Esophagus squamous epithelium (tissue), 5 donors: ENCODE measurements at places on chromosomes 3 and 15. TPM values are rescaled to one million over a fixed set of nuclear protein-coding genes. Genes with fewer than 3 reads are reported as not detected.

- no peak for DNase-seq
- no peak overlapping the region for H3K27ac ChIP-seq
- peaks cover 44% of the 10 kb centered on the region for H3K4me1 ChIP-seq
- H3K27me3 ChIP-seq = no peaks in the 10 kb centered on the region
- no peak overlapping the region for H3K4me3 ChIP-seq
- H3K36me3 ChIP-seq = no peaks in the 10 kb centered on the region
These were observed 9.0 kb upstream of the ANXA2 start for GRCh38 chr15:60406513-60407414.

DNA sequence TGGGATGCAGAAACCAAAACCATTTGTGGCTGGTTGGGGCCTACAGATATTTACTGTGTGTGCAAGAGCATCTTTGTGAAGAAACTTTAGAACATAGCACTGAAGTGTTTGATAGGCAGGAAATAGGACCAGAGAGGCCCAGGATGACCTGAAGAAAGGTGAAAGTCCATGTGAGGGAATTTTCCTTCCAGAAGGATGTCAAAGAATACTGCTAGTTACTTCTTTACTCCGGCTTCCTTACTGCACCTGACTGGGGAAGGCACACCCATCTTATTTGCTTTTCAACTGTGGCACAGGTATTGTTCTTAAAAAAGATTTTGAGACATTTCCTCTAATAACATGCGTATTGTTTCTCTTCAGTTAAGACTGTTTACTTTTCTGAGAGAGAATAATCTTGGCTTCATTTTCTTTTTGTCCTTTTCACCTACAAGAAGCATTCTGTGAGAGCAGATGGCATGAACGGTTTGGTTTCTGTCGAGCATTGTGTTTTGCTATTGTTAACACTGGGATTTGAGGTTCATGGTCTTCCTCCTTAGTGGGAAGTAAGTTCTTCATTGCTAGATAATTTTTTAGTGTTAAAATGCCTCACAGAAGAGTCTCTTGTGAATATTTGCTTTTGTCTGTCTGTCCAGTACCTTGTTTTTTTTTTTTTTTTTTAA, 71.5 kb downstream of the SLCO3A1 start:
- H3K4me3 ChIP-seq = no peak overlapping the region
- H3K4me1 ChIP-seq = peaks cover 19% of the 10 kb centered on the region
- H3K27ac ChIP-seq = no peak overlapping the region
- no peaks in the 10 kb centered on the region for H3K36me3 ChIP-seq
- H3K27me3 ChIP-seq = no peaks in the 10 kb centered on the region

DNA sequence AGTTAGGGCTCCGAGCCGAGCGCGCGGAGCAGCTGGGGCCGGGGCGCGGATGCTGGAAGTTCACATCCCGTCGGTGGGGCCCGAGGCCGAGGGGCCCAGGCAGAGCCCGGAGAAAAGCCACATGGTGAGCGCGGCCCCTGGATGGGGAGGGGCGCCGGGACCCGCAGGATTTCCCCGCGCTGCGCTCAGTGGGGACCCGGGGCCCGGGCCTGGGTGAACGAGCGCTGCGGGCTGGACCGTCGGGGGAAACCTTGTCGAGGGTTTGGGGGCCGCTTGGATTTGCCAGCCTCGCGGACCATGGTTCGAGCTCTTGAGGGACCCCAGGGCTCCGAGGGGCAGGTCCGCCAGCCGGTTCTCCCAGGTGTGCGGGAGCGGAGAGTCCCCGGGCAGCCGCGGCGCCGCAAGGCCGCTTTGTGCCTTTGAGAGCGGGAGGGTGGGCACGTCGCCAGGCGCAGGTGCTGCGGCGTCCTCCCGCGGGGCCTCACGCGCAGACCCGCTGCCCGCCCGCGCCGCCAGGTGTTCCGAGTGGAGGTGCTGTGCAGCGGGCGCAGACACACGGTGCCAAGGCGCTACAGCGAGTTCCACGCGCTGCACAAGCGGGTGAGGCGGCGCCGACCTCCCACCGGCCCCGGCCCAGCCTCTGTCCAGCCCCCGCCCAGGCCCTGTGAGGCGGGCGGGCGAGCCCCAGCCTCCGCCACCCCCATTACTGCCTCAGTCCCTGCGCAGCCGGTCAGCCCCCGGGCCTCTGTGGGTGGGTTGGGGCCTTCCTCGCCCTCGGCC, at the start of gene SNX22:
Gene SNX22 (plus strand): TSS at position 5 of the 780 bp plus-strand sequence. CDS start 45 bp downstream, at position 50.
- peaks cover 39% of the 10 kb centered on the region for H3K4me1 ChIP-seq
- H3K27me3 ChIP-seq = no peaks in the 10 kb centered on the region
- peaks cover 30% of the 10 kb centered on the region for H3K36me3 ChIP-seq
- H3K4me3 ChIP-seq = peak within 1 kb of the TSS; percentile 52
- no peak for DNase-seq

DNA sequence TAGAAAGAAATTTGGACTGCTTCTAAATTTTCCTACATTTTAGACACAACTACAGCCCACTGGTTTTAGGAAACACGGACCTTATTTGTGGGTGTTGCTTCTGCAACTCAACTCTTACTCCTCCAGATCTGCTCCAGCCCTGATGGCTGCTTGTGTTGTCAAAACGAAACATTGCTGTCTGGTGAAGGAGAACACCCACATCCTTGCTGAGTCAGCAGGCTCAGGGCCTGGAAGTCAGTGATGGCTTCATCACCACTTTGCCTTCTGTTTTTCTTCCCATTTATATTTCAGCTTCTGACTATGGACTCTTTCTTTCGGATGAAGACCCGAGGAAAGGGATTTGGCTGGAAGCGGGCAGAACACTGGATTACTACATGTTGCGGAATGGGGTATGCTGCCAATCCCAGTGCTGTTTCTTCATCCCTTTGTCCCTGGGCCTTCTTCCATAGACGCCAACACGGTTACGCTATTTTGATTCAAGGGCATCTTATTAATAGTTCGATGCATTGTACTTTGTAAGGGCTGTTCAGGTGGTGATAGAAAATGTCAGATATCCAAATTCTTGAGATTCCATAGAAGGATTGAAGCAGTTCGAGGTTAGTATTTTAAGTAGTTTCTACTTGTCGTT, 392.6 kb upstream of the TPM1 start:
- no peak overlapping the region for H3K27ac ChIP-seq
- no peak for DNase-seq
- H3K27me3 ChIP-seq = no peaks in the 10 kb centered on the region
- H3K36me3 ChIP-seq = peaks cover 17% of the 10 kb centered on the region
- H3K4me3 ChIP-seq = no peak overlapping the region
- H3K4me1 ChIP-seq = no peaks in the 10 kb centered on the region

- no peak overlapping the region for H3K27ac ChIP-seq
- H3K27me3 ChIP-seq = no peaks in the 10 kb centered on the region
- no peaks in the 10 kb centered on the region for H3K4me1 ChIP-seq
These were observed 25.5 kb downstream of the SIN3A start for GRCh38 chr15:75425966-75426500.

DNA sequence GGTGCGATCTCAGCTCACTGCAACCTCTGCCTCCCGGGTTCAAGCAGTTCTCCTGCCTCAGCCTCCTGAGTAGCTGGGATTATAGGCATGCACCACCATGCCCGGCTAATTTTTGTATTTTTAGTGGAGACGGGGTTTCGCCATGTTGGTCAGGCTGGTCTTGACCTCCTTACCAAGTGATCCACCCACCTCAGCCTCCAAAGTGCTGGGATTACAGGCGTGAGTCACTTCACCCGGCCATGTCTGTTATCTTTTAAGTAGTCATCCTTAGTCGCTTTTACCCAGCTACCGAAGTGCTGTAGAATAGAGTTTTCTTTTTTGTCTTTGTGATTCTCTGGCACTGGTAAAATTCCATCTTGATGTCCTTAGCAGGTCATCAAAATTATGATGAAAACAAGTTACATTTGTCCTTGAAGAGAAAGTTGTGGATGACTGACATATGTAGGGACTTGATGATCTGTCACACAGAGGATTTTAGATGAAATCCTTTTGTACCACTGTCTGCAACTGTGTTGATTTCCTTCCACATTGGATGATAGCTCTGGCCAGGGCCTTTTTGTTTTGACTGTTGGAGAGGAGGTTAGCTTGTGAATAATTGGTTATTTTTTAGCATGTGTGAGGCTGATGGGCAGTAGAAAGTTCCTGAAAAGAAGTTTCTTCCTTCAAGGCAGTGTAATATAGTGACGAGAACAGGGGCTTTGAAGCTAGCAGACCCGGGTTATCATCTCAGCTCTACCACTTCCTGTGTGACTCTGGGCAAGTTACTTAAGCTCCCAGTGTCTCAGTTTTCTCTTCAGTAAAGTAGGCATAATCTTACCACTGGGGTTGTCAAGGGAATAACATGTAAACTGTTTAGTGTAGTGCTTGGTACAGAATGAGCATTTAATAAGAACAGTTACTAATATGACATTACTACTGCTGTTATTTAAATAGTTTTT, 18.8 kb downstream of the ATG7 start:
- peak overlapping the region; percentile 85 for H3K27ac ChIP-seq
- peaks cover 6% of the 10 kb centered on the region for H3K36me3 ChIP-seq
- no peaks in the 10 kb centered on the region for H3K27me3 ChIP-seq
- no peak for DNase-seq

DNA sequence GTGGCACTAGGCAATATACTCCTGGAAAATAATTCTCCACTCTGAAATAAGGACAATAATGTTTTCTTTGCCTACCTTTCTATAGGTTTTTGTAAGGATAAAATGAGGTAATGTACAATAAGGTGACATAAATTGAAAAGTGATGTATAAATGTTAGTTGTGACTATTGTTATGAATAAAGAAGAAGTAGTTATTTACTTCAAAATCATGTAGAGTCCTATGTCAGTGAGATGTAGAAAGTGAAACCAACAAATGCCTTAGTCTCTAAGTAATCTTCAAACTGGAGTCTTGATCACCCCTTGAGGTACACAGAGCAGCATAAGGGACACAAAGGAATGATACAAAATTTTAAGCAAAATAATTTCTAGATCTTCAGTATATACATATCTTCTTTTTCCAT, 60.3 kb upstream of the TP63 start:
- no peak overlapping the region for H3K4me3 ChIP-seq
- H3K27ac ChIP-seq = no peak overlapping the region
- no peaks in the 10 kb centered on the region for H3K36me3 ChIP-seq
- no peak for DNase-seq
- peaks cover 6% of the 10 kb centered on the region for H3K4me1 ChIP-seq

GRCh38 chr15:91200101-91200754, 100.2 kb downstream of the SV2B start:
- no peak for DNase-seq
- H3K4me1 ChIP-seq = no peaks in the 10 kb centered on the region
- no peaks in the 10 kb centered on the region for H3K36me3 ChIP-seq
- H3K27ac ChIP-seq = no peak overlapping the region

DNA sequence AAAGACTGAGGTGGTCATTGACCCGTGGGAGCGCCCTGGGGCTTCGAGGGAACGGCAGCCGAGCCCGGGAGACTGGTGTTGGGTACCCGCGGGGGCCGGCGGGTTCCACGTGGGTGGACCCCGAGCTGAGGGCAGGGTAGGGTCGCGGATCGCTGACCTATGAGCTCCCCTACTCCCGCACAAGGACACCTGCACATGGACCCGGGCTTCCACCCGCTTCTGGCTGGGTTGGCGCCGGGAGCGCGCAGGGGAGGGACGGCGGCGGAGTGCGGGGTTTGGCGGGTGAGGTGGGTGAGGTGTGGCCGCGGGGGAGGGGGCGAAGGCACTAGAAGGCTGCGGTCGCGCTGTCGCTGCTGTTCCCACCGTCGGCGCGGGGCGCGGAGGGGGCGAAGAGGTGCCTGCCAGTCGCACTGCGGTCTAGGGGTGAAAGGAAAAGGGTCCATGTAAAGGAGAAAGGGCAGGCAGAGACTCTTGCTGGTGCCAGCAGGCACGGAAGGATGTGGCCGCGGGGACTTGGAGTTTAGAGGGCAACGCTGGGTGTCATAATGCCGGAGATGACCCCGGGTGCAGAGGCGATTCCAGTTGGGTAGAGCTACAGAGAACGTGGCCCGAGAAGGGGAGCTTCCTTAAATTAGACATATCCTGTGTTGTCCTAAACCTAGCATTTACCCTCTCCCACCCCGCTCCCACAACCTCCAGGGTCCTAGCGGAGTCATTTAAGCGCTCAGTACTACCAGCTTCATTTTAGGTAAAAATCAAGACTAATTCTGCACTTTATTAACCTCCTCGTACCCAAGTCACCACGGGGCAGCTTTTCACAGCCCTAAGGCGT, 245.9 kb upstream of the TOPAZ1 start:
- no peak overlapping the region for H3K27ac ChIP-seq
- no peaks in the 10 kb centered on the region for H3K36me3 ChIP-seq
- DNase-seq = no peak
- no peak overlapping the region for H3K4me3 ChIP-seq
- H3K27me3 ChIP-seq = peaks cover 39% of the 10 kb centered on the region

GRCh38 chr3:172307141-172307560, 141.1 kb downstream of the GHSR start:
- no peak overlapping the region for H3K4me3 ChIP-seq
- no peak for DNase-seq
- no peaks in the 10 kb centered on the region for H3K27me3 ChIP-seq
- no peaks in the 10 kb centered on the region for H3K4me1 ChIP-seq

DNA sequence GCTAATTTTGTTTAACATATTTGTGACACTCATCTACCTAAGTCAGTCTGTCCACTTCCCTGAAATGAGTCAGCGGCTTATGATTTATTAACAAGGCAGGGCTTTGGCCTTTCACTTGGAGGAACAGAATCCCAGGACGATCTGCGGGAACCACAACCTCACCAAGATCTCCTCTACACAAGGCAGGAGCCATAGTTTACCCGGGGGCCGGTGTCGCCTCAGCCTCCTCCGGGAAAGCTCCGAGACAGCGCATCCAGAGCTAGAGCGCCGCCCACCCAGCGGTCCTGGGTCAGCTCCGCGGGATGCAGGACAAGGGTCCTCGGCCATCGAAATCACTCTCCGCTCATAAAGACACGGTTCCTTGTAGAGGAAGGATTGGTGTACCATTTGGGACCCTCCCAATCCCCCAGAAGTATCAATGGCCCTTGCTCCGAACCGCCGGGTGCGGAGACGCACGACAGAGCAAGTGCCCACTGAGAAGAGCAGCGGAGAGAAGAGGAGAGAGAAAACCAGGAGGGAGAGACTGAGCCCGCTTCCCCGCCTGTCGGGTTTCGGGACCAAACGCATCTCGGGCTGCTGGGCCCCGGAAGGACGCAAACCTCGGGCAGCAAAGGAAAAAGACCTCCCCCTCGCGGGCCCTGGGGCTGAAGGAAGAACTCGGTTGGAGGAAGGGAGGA, 13.1 kb upstream of the ALCAM start:
- H3K27me3 ChIP-seq = peaks cover 18% of the 10 kb centered on the region
- DNase-seq = no peak
- H3K4me1 ChIP-seq = no peaks in the 10 kb centered on the region
- H3K27ac ChIP-seq = no peak overlapping the region
- H3K36me3 ChIP-seq = no peaks in the 10 kb centered on the region

DNA sequence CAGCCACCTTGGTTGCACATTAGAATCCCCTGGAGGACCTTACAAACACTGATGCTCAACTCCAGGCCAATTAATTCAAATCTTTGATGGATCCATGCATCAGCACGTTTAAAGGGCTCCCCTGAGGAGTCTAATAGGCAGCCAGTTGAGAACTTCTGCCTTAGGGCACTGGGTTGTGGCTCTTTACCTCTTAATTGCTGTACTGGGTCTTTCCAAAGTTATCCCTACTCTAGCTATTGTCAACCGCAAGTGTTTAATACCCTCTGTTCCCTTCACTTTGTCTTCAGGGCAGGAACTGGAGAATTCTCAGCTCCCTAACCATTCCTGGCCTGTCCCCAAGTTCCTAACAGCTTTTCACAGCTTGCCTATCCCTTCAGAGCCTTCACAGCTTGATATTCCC, 15.0 kb upstream of the FAM174B start:
- DNase-seq = no peak
- H3K27me3 ChIP-seq = no peaks in the 10 kb centered on the region
- no peak overlapping the region for H3K4me3 ChIP-seq
- no peak overlapping the region for H3K27ac ChIP-seq

The APPL1 gene
- 27.2 TPM for total RNA-seq

The TGM4 gene
- not detected for total RNA-seq

The CDHR4 gene
- total RNA-seq = not detected

The MYL3 gene
- 0.38 TPM for total RNA-seq
